ENCODE measurements at places on chromosomes 13 and 19.

DNA sequence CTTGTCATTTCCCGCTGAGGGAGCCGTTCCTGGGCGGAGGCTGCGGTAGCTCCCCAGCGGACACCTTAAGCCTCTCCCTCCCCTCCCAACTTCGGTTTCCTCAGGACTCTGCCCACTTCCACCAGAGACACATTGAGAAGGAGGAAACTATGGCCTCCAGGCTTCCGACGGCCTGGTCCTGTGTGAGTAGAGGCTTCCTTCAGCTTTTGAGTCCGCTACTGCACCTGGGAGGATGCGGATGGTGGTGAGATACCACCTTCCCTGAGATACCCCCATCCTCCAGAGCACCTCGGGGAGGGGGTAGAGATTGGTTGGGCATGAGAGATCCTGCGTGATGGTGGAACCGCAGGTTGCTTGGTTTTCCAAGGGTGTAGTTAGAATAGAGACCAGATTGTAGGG lies 955 bp downstream of the ZNF274 start:
- no peak for DNase-seq

- DNase-seq: no peak
These were observed 41.0 kb downstream of the POU4F1 start for GRCh38 chr13:78562237-78562889.

- no peak for DNase-seq
These were observed 91.9 kb upstream of the TEX29 start for GRCh38 chr13:111228262-111229144.

DNA sequence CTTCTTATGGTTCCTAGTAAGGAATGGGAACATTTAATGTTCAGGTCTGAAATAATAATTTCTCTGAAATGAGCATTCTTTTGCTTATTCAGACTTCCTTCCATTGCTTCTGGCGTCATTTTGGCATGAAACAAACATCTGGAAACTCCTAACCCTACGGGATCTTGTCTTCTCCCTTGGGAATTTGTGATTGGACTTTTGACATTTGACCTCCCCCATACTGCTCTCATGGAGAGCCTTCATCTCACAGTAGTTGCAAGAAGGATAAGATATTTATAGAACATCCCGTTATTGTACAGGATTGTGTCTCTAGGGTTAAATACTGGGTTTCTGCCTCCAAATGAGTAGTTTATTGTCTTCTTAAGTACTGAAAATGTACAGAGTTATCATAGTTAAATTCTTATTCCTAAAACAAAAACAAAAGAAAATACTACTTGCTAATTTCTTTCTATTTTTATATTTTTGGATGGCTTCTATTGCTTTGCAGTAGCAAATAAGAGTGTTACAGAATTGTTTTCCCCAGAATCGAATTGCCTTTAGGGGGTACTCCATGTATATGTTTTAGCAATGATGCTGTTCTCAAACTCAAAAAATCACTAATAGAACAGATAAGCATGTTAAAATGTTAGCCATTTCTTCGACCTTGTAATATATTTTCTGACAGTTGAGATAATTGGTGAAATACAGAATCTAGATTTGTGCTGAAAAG lies 366.8 kb downstream of the DLEU7 start:
- DNase-seq: no peak

GRCh38 chr13:26989261-26989956 lies 182.2 kb downstream of the USP12 start:
- DNase-seq: no peak

DNA sequence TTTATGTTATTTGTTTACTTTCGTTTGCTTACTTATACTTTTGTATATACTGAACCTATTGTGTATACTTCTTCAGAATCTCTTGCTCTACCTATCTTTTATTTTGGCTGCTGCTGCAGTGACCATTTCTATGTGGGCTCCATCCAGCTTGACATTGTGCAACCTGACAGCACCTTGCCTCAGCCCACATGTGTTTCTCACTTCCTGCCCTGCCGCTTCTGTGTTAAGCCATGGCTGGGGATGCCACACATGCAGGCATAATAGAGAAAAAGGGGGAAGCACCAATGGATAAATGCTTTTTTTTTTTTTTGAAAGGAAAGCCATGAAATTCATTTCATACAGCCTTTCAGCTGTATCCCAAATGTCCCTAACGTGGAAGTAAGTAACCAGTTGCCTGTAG lies 147.6 kb downstream of the RBM26 start:
- DNase-seq: no peak

DNA sequence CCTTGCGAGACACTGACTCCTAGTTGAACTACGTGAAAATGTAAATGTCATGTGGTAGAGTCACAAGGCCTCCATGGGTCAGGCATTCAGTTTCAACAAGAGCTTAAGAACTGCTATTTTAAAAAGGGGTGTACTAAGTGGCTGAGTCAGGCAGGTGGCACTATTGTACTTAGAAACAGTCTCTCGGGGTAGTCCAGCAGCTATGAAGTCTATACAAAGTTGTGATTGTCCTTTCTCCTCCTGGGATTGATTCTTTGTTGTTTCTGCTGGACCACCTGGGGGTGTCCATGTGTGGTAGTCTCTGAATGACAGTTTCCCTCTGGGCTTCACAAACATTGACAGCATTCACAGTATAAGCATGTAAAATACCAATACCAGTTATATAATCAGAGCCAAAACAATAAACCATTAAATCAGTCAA lies 33.0 kb downstream of the UGGT2 start:
- no peak for DNase-seq

DNA sequence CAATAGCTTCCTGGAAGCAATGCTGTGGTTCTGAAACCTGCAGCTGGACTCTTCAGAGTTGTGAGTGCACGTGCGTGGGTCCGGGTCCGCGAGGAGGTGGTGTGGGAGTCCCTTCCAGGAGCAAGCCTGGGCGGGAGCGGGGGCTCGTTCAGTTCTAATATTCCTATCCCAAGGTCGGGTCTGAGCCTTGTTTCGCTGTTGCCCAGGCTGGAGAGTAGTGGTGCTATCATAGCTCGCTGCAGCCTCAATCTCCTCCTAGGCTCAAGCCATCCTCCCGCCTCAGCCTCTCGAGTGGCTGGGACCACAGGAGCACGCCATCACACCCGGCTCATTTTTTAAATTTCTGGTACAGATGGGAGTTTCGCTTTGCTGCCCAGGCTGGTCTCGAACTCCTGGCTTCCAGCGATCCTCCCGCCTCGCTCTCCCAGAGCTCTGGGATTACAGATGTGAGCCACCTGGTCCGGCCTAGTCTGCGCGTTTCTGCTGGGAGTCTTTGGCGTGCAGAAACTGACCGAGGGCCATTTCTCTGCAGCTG lies 625 bp downstream of the ZFP82 start:
- no peak for DNase-seq

- no peak for DNase-seq
These were observed 64.4 kb upstream of the NPAS1 start for GRCh38 chr19:46954993-46955812.

GRCh38 chr19:37403403-37403802 lies 32.5 kb downstream of the ZNF527 start:
- no peak for DNase-seq

DNA sequence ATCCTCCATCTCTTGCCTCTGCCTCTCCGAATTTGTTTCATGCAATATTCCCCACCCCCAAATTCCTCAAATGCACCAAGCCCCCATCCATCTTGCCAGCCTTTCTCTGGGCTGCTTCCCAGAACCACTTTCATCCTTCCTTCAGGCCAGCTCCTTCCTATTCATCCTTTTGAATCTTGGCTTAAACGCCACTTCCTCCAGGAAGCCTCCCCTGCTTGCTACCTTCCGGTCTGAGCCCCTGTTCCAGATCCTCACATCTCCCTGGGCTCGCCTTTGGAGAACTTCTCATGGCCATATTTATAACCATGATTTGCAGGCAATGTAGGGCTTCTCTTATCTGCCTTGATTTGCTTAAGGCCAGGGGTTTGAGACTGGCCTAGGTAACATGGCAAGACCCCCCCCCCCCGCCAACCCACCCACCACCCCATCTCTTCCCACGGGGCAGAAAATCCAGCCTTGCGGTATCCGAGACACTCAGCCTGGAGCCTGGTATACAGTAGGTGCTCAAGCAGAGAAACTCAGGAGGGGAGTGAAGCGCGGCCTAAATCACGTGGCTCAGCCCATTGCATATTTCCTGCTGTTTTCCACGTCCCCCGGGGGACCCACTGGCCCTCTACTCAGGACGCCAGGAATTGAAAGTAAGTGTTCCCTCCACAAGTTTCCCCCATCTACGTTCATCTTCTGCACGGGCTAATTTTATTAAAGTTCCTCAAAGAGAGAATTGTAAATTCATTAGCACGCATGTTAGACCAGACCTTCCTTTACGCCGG lies 151.9 kb downstream of the PTPRS start:
- DNase-seq: no peak
